ENCODE measurements at places on chromosomes 2 and 18.
A peak's percentile ranks its signal among the peaks of the same experiment; 100 is the strongest.

GRCh38 chr2:25885933-25886332, 7.6 kb upstream of the ASXL2 start:
- no peak for DNase-seq

- DNase-seq: no peak
These were observed 5.1 kb downstream of the FECH start for GRCh38 chr18:57581301-57581934.

- DNase-seq: no peak
These were observed 40.1 kb downstream of the RTN4 start for GRCh38 chr2:55010149-55010591.

- no peak for DNase-seq
These were observed 92.1 kb downstream of the RPRM start for GRCh38 chr2:153386481-153386897.

- no peak for DNase-seq
These were observed 120.9 kb upstream of the RND3 start for GRCh38 chr2:150608341-150608740.

DNA sequence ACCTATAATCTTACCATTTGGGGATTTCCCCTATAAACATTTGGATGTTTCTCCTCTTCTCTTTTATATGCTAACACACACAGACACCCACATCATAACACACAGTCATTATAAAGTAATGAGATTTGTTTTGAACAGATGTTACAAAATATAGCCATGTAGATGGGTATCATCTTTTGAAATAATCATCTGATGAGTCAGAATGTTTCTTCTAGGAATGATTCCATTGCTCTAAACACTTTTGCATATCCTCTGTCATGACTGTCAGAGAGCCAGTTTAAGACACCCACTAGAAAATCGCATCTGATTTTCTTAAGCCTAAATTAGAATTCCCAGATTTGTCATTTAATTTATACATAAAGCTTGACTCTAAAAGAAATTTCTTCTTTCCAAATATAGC, 442.6 kb downstream of the CMPK2 start:
- no peak for DNase-seq

- DNase-seq: no peak
These were observed 339.6 kb downstream of the TRIB2 start for GRCh38 chr2:13056259-13056843.

DNA sequence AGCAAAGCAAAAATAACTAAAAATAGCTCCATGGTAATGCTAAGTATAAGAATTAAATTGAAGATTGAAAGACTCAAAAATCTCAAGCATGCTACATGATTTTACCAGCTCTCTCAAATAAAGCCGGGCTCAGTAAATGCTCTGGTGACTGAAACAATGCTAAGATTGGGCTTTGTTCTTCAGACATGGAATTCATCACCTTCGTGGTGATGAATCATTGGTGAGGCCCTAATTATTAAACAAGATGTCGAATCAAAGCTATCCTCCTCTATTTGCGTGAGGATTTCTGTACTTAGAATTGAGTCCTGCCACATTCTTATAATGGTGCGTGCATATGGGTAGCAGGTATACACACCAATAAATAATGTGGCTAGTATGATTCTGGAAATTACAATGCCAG, 58.8 kb upstream of the LRRTM1 start:
- no peak for DNase-seq

- no peak for DNase-seq
These were observed 31.3 kb upstream of the SNED1 start for GRCh38 chr2:240966906-240967680.

DNA sequence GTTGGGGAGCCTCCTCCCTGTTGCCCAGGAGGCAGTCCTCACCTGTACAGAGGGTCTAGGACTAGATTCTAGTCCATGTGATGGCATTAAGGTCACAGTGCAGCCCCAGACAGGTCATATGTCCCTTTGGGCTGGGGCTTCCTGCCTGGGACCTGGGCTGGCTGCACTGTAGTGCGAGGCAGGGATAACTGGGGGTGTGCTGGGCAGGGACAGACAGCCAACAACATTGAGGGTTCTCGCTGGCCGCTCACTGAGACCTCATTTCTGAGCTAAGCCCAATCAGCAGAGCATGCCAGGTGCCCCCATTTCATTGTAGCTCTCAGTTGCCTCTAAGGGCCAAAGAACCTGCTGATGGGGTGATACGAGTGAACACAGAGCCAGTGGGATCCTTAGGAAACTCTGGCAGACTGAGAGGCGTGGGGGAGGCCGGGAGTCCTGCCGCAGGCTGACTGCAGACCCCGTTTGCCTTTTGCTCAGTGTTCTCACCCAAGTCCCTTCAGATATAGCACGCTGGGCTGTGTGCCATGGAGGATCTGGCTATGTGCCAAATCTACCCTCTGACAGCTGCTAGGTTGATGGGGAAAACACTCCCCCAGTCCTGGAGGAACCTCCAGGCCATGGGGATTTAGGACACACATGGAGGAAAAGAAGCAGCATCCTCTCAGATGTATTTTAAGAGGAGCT, 51.9 kb downstream of the DYSF start:
- DNase-seq: peak; percentile 55

DNA sequence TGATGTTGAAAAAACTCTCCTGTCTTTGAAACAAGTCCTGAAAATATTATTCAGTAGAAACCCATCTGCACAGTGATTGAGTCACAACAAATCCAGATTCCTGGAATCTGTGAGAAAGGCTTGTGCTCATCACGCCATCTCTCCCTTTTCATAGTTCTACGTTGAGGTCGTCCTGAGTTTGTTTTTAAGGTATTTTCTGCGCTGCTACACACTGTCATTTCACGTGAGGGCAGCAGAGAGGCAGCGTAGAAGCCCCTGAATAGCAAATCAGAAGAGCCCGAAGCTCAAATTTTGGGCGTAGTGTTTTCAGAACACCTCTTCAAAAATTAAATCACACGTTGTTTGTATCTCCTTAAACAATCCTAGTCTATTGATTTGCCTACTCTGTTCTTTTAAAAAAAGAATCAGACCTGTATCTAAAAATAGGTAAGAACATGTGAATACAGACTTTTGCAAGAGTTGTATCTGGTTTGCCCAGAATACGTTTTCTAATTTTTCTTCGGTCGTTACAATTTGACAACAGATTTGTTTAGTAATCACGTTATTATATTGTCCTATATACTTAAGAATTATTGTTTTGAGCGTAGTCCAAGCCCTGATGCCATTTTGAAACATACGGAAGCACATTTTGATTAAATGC, 61.6 kb upstream of the SLC38A11 start:
- DNase-seq: peak; percentile 34

DNA sequence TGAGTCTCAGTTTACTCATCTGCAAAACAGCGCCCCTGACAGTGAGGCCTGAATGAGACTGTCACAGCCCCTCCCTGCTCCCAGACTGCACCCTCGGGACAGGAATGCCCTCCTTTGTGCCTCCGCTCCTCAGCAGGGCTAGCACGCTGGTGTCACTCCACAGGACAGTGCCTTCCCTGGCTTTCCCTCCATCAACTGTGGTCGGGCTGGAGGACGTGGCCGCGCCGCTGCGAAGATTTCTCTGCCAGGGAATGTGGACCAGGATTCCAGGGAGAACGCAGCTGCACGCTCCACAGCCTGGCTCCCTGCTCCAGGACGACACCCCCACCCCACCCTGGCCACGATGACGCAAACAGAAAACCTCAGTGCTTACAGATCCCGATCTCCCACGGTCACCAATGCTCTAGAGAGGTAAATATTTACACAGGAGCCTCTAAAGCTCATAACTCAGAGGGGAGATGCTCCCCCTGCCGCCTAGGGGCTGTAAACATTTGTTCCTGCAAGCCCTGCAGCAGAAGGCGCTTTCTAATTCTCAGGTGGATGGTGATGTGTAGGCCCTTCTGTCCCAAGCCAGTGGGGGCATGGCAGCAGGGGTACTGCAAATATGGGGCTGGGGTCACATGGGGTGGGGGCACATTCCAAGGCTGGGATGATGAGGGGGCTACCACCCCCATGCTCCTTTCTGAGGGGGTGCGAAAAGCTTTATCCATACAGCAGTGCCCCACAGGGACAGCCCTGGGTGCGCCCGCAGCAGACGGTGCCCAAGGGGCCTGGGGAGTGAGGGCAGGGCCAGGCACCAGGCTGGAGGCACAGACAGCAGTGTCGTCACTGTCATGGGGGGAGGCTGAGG, 12.4 kb downstream of the HS6ST1 start:
- DNase-seq: peak; percentile 38

DNA sequence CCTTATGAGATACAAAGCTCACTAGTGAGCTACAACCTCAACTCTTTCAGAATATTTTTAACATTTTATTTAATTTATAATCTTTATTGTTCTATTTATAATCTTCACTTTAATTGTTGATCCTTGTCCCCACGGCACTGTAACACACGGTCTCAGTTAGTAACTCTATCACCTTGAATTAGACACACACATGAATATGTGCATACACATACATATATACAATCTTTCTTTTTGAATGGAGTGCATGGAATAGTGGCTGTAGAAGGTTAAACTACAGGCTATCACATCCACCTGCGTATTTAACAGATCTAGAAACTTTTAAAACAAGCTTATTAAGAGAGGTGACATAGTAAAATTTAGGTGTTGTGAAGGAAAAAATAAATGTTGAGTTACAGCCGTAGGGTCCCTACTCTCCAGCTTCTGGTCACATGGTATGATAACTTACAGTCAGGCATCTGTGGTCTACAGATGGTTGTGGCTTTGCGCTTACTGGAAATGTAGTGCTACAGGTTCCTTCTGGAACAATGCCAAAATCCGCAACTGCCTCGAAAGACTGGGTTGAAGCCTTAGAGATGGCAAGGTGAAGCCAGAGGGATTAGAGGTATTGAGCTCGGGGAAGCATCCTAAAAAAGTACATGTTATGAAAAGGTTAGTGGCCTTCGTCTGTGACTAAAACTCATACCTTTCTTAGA, 1324.1 kb upstream of the SLC39A10 start:
- no peak for DNase-seq
